ENCODE measurements at places on chromosomes 6 and 20.
A peak's percentile ranks its signal among the peaks of the same experiment; 100 is the strongest.

GRCh38 chr6:162951164-162951743 is 223.5 kb downstream of the PACRG start:
- no peak for DNase-seq

DNA sequence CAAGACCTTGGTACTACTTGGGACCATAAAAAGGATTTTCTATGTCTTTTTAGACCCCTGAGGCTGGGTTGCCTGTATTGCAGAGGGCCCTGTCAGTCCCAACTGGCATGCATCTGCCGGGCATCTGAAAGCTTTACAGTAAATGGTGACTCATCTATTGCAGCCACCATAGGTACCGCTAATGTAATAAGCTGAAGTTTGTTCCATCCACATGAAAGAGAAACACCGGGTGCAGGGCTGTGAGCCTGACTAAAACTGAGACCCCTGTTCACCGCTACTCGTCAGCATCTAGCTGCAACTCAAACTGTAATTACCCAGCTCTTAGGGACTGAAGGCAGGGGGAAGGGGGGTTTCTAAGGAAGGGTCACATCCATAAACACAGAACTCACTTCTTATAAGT is 49.5 kb downstream of the TRERF1 start:
- DNase-seq = no peak

- DNase-seq = no peak
Observed at GRCh38 chr6:116267836-116268588, 11.7 kb downstream of the TSPYL1 start.

GRCh38 chr20:5100684-5101347 is 18.9 kb downstream of the PCNA start:
- peak; percentile 39 for DNase-seq

GRCh38 chr6:45568626-45569025 is 190.9 kb upstream of the SUPT3H start:
- no peak for DNase-seq

GRCh38 chr6:78492351-78493017 is 374.9 kb upstream of the IRAK1BP1 start:
- DNase-seq = no peak

GRCh38 chr20:38811769-38812168 is 6.3 kb downstream of the PPP1R16B start:
- DNase-seq = no peak

GRCh38 chr20:50350510-50351249 is 159.5 kb upstream of the PTPN1 start:
- DNase-seq = no peak

All from HAP-1 (cell line).